ENCODE measurements at places on chromosomes 11 and 22. TPM values are rescaled to one million over a fixed set of nuclear protein-coding genes. Genes with fewer than 3 reads are reported as not detected.

The MIOX gene
- 0.43 TPM for total RNA-seq

The ANO5 gene
- under 0.01 TPM for total RNA-seq

The PRODH gene
- 13.6 TPM for total RNA-seq

The HSPA8 gene
- total RNA-seq: 1,234 TPM

The PARVA gene
- 50.7 TPM for total RNA-seq

The DCHS1 gene
- 2.3 TPM for total RNA-seq

The SART1 gene
- total RNA-seq: 42.0 TPM

The ESAM gene
- total RNA-seq: 0.35 TPM

The OR52E8 gene
- not detected for total RNA-seq

The ART1 gene
- not detected for total RNA-seq

The OMP gene
- total RNA-seq: not detected

The KIRREL3 gene
- 0.23 TPM for total RNA-seq

The SLC7A4 gene
- 2.7 TPM for total RNA-seq

The SHISAL1 gene
- under 0.01 TPM for total RNA-seq

The ZP1 gene
- total RNA-seq: 0.93 TPM

Data from pericardium fibroblast (primary cell).